Small intestine (tissue), 16 donors: ENCODE measurements at places on chromosomes 3 and 15.

- peak; percentile 66 for DNase-seq
These were observed 270.8 kb downstream of the UACA start for GRCh38 chr15:70492240-70493177.

DNA sequence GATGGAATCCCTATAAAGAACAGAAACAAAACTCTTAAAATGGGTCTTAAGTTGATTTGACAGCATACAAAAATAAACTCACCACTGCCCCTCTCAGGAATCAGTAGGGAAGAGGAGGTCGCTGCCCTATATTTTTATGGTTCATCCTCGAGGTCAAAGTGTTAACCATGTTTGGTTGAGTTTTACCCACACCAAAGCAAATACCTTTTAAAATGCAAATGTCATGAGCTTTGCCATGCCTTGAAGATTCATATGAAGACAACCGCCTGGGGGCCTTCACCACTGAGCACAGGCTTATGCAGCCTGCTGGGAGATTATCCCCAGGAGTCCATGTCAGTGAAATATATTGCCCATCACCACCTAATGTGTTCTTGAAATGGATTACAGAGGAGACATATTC is 66.1 kb downstream of the GLB1 start:
- no peak for DNase-seq

DNA sequence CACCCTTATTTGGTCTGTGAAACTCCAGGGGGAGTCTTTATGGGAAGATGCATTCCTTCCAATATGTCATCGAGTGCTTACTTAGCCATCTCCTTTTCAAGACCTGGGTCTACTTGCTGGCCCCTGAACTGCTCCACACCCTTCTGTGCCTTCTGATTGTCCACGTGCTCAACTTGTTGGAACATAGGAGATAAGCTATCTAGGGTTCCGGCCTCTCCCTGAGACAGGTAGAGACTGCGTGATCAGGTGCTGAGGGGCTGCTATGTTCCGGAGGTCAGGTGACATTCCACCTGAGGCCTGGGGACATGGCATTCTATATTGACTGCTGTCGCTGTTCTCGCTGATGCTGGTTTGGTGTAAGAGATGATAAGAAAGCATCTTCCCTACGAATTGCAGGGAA is 65.6 kb downstream of the ATP1B3 start:
- peak; percentile 97 for DNase-seq

GRCh38 chr3:85591451-85591850 is 632.7 kb downstream of the CADM2 start:
- no peak for DNase-seq

- DNase-seq, result no peak
These were observed 196.7 kb upstream of the P2RY1 start for GRCh38 chr3:152638214-152638613.

DNA sequence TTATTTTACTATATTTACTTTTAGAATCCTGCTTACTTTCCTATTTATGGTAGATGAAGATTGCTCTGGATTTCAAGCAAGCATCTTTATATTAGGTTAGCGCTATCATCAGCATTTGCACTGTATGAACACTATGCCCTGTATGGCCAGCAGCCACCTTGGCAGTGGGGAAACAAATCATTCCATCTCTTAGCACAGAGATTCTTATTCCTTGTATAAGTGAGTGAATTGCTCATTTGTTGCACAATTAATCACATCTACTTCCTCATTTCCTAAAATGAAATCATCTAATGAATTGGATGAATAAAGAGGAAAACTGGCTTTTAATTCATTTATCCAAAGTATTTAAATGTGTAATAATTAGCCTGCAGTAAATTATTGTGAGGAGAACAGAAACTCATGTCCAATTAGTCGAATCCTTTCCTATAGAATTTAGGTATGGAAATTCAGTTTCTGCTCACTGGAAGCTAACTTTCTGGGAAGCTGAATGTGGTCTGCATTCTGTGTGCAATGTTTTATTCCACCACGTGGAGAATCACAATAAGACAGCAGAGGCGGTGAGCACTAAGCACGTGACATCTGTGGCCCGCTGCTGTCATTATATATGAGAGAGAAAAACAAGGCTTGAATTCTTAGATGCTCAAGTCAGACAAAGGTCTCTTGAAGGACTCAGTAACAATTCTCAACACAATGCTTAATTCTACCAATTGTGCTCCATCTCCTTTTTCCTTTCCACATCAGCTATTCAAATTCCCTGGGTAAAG is 93.4 kb downstream of the PEX5L start:
- DNase-seq, result no peak

- no peak for DNase-seq
These were observed 7.3 kb downstream of the GTF2E1 start for GRCh38 chr3:120749843-120750242.

GRCh38 chr15:85762756-85763127 is 32.0 kb downstream of the KLHL25 start:
- DNase-seq, result no peak

DNA sequence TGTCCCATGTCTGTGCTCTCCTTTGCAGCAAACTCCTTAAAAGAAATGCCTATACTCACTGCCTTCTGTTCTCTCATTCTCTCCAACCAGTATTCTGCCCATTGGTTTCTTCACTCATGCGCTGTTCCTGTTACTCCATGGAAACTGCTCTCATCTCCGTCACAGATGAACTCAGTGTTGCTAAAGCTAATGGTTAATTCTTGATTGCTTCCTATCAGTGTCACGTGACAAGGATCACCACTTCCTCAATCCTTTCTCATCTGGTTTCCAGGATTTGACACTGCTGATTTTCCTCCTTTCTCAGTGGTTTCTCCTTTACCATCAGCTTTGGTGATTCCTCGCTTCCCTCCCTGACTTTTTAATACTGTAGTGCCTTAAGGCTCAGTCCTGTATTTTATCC is 2.6 kb downstream of the DPH3 start:
- DNase-seq, result peak; percentile 37

GRCh38 chr15:45168751-45169551 is 18.8 kb downstream of the SHF start:
- no peak for DNase-seq

GRCh38 chr3:16904423-16905417 is 20.0 kb downstream of the PLCL2 start:
- no peak for DNase-seq

GRCh38 chr15:69827751-69828150 is 270.0 kb downstream of the TLE3 start:
- DNase-seq, result no peak

DNA sequence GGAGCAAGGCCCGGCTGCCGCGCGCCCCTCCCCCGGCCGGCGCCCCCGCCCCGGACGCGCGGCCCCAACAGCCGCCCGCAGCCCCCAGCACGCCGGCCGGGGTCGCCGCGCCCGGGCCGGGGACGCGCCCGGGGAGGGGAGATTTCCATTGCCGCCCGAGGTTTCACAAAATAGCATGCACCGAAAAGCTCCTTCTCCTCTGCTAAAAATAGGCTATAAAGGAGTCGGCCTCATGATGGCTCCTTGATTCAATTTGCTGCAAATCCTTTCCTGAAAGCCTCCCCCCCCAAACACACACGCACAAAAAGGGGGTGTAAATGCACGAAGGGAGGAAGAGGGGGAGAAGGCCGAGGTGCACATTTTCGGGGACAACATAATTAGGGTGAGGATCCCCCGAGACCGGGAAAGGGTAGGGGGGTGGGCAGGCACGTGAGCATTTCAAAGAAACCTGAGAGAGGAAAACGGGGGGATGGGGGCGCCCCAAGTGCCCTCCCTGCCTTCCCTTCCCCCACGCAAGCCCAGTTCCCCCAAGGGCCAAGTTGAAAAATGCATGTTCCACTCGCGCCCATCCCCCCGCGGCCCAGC is 734 bp downstream of the TBL1XR1 start:
- peak; percentile 82 for DNase-seq

- no peak for DNase-seq
These were observed 8.9 kb upstream of the TKT start for GRCh38 chr3:53264718-53265117.

DNA sequence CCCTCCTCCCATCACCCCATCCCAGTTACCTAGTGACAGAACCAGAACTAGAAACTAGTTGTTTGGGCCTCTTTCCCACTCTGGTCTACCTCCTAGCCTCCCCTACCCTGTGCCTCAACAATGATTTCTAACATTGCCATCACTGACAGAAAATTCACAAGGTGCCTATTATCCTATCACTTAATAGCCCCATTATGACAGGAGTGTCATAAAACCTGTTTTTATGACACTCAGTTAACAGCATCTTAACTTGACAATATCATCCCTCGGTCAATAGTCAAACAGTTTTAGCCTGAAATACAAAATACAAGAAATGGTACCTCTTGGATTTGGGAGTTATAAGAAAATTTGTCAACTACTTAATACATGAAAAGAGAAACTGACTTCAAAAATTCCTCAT is 46.5 kb downstream of the ULK4 start:
- DNase-seq, result peak; percentile 3

GRCh38 chr15:56371495-56372147 is 6.4 kb downstream of the TEX9 start:
- DNase-seq, result peak; percentile 6

DNA sequence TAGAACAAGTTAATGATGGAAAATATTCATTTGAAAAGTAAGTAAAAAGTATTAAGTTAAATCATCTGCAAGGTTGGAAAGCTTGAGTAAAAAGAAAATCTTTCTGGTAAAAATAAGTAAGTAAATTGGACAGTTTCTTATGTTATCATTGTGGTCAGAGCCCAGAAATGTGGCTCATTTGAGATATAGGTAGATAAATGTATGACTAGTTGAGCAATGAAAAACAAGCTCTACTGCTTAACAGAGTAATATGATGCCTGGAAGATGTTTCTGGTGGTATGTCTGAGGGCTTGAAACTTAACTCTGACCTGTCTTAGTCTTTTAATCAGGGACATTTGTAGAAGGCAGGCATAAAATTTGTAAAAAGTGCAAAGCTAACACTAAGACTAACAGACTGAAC is 444.0 kb downstream of the MFSD1 start:
- no peak for DNase-seq

- no peak for DNase-seq
These were observed 1.5 kb downstream of the CEP97 start for GRCh38 chr3:101725890-101726275.

- DNase-seq, result no peak
These were observed 159.9 kb upstream of the PFN2 start for GRCh38 chr3:150130404-150131100.

- no peak for DNase-seq
These were observed 441.1 kb upstream of the MDFIC2 start for GRCh38 chr3:70753572-70753971.

- DNase-seq, result peak; percentile 9
These were observed 131.6 kb downstream of the NLGN1 start for GRCh38 chr3:173529062-173529711.

GRCh38 chr15:90240856-90241255 is 6.8 kb downstream of the GDPGP1 start:
- no peak for DNase-seq

- DNase-seq, result no peak
These were observed 294.8 kb upstream of the UMPS start for GRCh38 chr3:124435467-124435866.

GRCh38 chr3:38139652-38140051 is 1.2 kb downstream of the MYD88 start:
- no peak for DNase-seq
